ENCODE measurements at places on chromosomes 2 and 18.

DNA sequence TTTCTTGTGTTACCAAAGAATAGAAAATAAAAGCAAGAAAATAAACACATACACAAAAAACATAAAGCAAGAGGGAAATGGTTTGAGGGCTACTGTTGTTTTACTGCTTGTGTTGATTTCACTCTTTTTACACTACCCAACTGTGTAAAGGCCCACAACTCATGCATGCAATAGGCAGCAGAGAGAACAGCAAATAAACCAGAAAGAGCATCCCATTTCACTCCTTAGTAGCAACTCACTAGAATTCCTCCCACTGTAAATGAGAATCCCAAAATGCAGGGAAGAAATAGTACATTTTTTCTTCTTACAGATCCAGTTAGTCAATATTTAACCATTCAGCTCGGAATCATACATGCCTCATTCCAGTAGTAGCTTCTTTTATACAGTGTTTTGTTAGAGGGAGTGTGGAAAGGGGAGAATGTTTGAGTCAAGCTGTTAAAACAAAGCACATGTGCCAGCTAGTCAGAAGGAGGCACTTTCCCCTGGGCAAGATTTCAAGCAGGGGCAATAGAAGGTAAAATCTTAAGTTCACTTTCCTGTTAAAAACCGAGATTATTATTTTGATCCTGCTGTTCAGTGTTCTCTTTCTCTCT is 147.2 kb upstream of the FAM98A start:
- no peak for DNase-seq

GRCh38 chr2:40440835-40441234 is 11.1 kb downstream of the SLC8A1 start:
- DNase-seq, result no peak

- DNase-seq, result peak; percentile 68
Observed at GRCh38 chr2:20620271-20620681, 30.6 kb downstream of the HS1BP3 start.

GRCh38 chr18:10913919-10914318 is 235.4 kb downstream of the PIEZO2 start:
- no peak for DNase-seq

DNA sequence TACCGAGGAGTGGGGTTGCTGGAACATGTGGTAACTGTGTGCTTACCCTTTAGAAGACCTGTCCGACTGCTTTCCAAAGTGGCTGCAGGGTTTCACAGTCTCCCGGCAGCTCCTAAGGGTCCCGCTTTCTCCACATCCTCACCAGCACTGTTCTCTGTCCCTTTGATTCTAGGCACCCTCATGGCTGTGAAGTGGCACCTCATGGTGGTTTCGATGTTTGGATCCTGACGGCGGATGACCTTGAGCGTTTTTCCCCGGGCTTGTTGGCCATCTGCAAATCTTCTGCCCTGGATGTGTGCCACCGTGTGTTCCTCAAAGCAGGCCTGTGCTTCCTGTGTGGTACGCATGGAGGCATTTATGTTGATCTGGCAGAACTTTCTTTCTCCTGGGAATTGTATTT is 292.5 kb upstream of the HDAC4 start:
- DNase-seq, result no peak

- DNase-seq, result no peak
Observed at GRCh38 chr2:94994063-94994913, 31.2 kb upstream of the MAL start.

- peak; percentile 40 for DNase-seq
Observed at GRCh38 chr2:76579911-76580310, 869.2 kb upstream of the GCFC2 start.

DNA sequence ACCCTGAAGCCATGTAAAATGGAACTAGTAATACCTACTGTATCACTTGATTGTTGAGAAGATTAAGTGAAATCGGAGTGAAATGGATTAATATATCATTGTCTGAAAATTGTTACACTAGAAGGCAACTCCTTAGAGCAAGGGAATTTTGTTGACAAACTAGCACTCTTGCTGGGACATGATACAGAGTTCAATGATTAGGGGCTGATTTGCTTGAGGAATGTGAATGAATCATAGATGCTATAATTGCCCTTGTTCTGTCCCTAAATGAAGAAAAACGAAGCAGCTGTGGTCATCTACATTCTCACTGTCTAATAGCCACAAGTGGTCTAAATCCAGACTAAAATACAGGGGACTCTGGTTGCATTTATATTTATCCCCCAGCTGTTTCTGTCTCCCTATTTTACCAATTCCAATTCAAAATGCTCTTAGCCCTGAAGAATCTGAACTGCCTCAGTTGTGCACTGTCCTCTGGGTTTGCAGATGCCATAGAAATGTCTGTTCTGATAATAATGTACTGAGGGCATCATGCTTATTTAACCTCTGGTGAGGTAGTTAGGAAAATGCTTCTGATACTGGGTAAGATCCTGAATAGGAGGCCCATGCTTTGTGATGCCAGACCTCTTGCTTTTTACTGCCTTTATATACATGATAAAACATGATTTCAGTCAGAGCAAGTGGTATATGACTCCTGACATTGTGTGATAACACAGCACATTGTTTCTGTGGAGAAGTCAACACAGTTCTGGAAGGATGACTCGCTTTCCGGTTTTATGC is 382.1 kb downstream of the NRXN1 start:
- no peak for DNase-seq

DNA sequence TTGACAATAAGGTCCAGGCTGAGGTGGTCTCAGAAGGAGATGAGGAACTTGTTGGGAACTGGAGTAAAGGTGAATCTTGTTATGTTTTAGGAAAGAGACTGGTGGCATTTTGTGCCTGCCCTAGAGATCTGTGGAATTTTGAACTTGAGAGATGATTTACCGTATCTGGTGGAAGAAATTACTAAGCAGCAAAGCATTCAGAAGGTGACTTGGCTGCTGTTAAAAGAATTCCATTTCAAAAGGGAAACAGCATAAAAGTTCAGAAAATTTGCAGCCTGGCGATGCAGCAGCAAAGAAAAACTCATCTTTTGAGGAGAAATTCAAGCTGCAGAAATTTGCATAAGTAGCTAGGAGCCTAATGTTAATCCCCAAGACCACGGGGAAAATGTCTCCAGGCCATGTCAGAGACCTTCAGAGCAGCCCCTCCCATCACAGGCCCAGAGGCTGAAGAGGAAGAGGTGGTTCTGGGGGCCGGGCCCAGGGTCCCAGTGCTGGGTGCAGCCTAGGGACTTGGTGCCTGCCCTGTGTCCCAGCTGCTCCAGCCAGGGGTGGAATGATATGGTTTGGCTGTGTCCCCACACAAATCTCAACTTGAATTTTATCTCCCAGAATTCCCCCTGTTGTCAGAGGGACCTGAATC is 73.5 kb downstream of the FIGN start:
- DNase-seq, result no peak

GRCh38 chr2:45494275-45494977 is 116.6 kb downstream of the SRBD1 start:
- DNase-seq, result no peak

DNA sequence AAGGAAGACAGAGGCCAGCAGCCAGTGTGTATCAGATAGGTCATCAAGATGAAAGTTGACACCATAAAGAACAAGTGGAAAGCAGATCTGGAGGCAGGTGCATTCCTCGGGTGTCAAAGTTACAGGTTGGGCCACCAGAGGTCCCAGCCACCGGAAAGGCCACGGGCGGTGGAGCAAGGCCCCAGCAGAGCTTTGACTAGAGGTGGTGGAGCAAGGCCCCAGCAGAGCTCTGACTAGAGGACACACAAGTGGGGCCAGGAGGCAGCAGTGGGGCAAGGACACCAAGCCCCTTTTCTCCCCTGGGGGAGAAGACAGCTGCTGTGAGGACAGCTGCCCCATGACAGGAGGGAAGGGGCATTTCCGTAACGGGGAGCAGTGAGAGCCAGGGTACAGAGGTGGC is 115.1 kb downstream of the GYPC start:
- DNase-seq, result no peak

- DNase-seq, result no peak
Observed at GRCh38 chr2:28062867-28063266, 172.3 kb downstream of the BABAM2 start.

GRCh38 chr2:36502081-36502480 is 95.9 kb downstream of the FEZ2 start:
- DNase-seq, result no peak

DNA sequence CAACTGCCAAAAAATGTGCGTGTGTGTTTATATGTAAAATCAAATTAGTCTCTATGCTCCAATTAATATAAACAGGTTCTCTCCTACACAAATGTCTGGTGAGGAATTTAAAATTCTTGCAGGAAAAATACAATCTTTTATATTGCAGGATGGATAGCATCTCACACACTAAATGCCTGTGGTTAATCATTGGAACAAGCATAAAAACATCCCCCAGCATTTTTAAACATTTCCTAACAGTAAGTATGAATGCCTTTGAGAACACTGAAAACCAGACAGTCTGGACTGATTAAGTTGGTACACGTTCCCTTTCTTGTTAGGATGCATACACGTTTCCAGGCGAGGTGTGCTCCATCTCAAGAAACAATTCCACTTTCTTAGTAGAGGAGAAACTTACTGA is 29.9 kb upstream of the PDE1A start:
- no peak for DNase-seq

- no peak for DNase-seq
Observed at GRCh38 chr18:69567813-69568488, 167.3 kb downstream of the DOK6 start.

DNA sequence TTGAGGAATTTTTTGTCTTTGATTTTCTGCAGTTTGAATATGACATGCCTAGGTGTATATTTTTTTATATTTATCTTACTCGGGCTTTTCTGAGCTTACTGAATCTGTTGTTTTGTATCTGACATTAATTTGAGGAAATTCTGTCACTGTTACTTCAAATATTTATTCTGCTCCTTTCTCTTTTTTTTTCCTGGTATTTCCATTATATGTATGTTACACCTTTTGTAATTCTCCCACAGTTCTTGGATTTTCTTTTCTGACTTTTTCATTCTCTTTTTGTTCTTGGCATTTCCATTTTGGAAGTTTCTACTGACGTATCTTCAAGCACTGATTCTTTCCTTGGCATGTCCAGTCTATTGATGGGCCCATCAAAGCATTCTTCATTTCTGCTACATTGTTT is 24.1 kb upstream of the SKA1 start:
- no peak for DNase-seq

DNA sequence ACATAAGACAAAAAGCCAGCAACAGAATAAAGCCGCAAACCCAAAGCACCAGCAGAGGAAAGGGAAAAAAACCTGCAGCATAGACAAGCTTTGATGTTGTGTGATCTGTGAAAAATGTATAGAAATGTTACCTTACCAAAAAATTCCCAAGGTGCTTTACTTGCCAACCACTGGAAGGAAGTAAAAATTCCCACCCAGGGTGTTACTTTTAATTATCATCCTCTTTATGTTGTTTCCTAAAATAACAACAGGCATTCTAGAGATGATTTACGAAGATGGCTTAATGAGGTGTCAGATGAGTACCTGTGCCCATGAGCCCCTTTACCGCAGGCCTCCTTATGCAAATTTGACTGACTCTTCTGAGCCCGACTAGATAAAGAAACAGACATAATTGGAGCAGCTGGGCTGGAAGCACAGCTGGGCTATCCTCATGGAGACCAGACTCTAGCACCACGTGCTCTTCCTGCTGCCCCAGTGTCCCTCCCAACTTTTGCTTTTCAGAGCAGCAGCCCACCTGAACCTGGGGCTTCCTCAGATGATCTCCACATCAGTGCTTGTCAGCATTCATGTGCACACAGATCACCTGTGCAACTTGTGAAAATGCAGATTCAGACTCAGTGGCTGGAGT is 41.5 kb downstream of the SRSF7 start:
- no peak for DNase-seq

DNA sequence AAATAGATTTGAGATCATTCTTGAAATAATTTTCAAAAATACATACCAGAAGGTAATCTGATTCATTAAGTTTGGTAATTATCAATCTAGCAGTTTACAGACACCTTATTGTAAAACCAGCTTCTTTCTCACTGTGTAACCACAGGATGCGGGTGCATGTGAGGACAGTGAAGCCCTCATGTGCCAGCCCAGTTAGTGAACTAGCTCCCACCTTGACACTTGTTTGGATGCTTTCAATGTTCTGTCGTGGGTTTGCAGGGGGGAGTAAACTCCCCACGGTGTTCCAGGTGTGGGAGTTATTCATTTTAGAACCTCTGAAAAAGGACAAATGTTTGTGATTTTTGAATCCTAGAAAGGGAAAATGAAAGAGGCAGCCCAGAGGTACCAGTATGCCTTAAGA is 59.0 kb downstream of the WDSUB1 start:
- no peak for DNase-seq

- DNase-seq, result no peak
Observed at GRCh38 chr18:36017232-36017631, 44.8 kb downstream of the RMP24 start.

- no peak for DNase-seq
Observed at GRCh38 chr2:134773335-134773734, 54.5 kb upstream of the TMEM163 start.

DNA sequence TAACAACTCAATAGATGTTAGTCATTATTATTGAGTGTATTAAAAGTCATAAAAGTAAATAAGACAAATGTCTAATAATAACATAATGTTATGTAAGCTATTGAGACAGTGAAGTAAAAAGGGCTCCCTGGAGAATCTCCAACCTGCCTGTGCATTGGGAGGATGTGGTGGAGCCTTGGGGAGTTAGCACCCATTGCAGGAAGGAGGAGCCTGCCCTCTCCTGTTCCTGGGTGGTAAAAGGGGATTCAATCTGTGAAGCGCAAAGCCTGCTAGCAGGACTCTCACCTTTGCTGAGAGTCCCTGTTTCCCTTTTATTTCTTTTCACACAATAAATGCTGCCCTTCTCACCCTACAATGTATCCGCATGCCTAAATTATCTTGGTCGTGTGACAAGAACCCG is 206.1 kb downstream of the RAB3GAP1 start:
- no peak for DNase-seq

DNA sequence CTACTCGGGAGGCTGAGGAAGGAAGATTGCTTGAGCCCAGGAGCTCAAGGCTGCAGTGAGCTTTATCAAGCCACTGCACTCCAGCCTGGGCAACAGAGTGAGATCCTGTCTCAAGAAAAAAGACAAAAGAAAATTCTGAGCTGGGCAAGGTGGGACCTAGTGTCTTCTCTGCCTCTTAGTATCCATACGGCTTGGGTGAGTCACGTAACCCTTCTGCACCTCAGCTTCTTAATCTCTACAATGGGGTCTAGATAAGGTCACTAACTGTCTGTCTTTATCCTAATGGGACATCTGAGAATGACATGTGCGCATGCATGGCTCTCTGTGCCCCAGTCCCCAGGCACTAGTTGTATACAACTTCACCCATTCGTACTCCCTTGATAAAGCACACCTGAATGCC is 53.4 kb upstream of the TLK1 start:
- DNase-seq, result no peak

DNA sequence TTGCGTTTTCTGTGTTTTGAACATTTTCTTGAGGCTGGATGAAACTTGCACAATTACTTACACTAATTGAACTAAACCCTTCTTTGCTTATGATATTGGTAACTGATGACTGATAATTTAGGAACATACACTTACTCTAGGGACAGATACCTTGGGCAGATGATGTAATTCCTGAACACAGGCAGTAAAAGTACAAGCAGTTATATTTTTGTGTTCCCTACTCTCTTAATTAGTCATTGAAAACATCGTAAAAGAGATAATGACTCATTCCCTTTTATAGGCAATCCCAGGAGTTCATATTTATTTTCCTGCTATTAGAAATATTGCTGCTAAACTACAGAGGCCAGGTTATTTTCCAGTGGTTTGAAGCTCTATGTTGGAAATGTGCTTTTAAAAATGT is 46.4 kb downstream of the CCDC85A start:
- DNase-seq, result no peak

Measured in sigmoid colon (tissue), 7 donors.